Suprapubic skin (tissue), 4 donors: ENCODE measurements at places on chromosomes 7 and 10. TPM values are rescaled to one million over a fixed set of nuclear protein-coding genes. Genes with fewer than 3 reads are reported as not detected.

The HSPA12A gene
- total RNA-seq, result 9.6 TPM

The AKR1B15 gene
- 1.1 TPM for total RNA-seq

The PTPRN2 gene
- 1.1 TPM for total RNA-seq

The USP54 gene
- total RNA-seq, result 52.2 TPM

The ATAD1 gene
- 31.6 TPM for total RNA-seq

- no peak for DNase-seq
These were observed 163.9 kb upstream of the CDK1 start for GRCh38 chr10:60614363-60614762.
